ENCODE measurements at places on chromosomes 5 and 9.

- no peak for DNase-seq
Observed at GRCh38 chr5:120550358-120550757, 86.3 kb downstream of the PRR16 start.

- no peak for DNase-seq
Observed at GRCh38 chr5:116733991-116734975, 159.7 kb upstream of the SEMA6A start.

DNA sequence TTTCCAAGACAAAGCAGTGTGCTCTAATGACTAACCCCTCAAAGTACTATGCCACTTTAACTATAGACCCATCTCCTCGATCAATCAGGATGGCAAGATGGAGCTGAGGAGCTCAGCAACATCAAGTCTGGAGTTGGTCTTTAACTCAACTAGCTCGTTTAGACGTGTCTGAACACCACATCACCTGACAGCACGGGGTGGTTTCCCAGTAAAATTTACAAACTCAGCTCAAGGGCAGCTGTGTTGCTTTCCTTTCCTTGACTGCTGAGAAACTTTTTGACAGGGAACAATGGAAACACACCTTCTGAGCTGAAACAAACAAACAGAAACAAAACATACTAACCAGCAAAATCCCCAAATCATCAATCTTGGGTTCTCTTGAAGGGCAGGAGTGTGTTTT is 202.5 kb downstream of the NTRK2 start:
- DNase-seq, result no peak

- DNase-seq, result no peak
Observed at GRCh38 chr5:111997308-111997707, 240.3 kb upstream of the NREP start.

DNA sequence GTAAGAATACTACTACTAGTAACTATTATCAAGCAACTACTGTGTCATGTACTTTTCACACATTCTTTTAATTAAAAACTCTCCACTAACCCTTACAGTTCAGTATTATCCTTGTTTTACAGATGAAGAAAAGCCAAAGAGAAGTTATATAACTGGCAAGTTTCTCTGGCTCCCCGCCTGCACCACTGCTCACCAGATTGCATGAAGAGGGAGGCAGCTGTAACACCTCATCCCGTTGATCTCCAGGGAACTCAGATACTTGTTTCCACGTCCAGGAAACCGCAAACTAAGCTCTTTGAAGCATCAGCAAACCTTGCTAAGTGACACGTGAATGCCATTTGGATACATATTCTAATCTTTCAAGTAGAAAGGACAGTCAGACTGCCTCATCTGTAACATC is 70.3 kb downstream of the RIGI start:
- no peak for DNase-seq

DNA sequence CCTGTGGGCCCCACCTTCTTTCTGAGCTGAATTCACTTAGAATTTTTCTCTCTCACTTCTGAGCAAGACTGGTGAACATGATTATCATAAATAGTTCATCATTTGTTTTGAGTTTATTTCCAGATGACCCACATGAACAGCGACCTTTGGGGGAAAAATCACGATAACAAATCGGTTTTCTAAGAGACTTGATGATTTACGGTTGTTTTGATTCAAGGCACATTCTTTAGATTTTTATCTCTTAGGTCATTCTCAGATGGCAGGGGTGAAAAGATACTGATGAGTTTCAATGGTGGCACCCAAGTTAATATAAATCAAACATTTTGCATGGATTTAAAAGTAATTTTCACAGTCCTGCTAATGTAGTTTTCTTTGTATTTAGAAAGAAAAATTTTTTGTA is 95.1 kb downstream of the DMXL1 start:
- no peak for DNase-seq

Measured in stimulated activated CD8-positive, alpha-beta memory T cell treated with anti-CD3 and anti-CD28 coated beads, Interleukin-4, amount 100 ng/mL, for 1 hour (primary cell).